ENCODE measurements at places on chromosomes 4 and X.

DNA sequence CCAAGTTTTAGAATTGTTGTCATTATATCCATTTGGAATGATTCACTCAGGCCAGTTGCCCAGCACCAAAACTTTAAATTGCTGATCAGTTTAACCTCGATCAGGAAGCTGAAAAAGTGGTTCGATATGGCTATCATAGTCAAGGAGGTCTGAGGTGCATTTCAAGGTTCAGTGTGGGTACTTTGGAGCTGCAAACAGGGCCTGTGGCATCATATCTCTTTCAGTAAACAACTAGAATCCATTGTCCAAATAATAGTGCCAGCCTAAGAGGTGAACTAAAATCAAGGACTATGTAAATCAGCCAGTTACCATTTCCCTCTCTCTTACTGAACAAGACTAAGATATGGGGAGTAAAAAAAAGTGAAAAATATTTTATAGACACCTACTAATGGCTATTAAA is 14.2 kb downstream of the TMEM47 start:
- no peak for DNase-seq

GRCh38 chr4:15805583-15806517 is 27.7 kb downstream of the CD38 start:
- no peak for DNase-seq

- DNase-seq: no peak
Measured at GRCh38 chr4:77990904-77991358, 66.2 kb upstream of the FRAS1 start.

DNA sequence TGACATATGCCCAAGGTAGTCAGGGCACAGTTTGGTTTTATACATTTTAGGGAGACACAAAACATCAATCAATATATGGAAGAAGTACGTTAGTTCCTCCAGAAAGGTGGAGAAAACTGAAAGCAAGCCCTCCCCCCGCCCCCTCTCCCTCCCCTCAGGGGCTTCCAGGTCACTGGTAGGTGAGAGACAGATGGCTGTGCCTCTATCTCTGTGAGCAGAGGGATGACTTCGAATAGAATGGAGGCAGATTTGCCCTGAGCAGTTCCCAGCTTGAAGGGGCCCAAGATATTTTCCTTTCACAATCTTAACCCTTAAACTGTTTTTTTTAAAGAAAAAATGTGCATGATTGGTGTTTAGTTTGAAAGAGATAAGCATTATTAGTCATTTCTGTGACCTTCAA is 114.0 kb downstream of the PCDH10 start:
- DNase-seq: no peak

DNA sequence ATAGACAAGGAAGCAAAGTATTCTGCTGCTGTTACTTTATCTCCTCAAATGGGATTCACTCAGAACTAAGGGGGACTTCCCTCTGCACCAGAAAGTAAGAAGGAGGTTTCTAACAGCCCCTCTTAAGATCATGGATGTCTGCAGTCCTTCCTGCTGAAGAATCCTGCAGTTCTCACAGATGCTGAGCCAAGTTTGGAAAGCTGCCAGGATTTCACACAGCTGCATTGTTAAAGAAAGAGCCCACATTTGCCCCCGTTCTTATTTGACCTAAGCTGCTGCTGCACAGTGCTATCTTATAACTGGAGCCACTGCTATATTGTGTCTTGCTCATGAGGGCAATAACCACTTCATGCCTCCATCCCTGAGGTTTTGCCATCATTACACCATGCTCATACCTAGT is 81.1 kb downstream of the FAAH2 start:
- DNase-seq: no peak

DNA sequence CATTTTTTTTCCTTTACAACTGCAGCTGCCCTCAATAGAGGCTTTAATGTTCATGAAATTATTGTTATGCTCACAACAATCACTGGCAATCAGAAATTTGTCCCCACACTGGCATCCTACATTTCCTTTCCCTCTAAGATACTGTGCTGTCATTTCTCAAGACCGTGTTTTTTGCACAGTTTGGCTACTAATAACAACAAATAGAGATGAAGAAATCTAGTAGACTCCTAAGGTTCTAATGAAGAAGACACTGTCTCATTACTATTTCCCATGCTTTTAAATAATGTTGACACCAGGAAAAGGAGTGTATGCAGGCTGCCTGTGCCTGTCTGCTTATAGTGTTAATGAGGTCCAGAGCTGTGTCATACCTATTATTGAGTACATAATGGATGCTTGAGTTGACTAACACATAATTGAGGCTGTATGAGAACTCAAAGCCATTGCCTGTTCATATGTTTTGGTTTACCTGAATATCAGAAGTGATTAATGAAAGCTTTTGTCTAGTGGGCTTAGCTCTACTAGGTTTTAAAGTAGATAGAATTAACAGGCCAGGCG is 1.5 kb upstream of the EIF4E start:
- DNase-seq: no peak

- no peak for DNase-seq
Measured at GRCh38 chr4:171857302-171858012, 44.3 kb downstream of the GALNTL6 start.

- DNase-seq: no peak
Measured at GRCh38 chr4:65971686-65972085, 301.4 kb upstream of the EPHA5 start.

DNA sequence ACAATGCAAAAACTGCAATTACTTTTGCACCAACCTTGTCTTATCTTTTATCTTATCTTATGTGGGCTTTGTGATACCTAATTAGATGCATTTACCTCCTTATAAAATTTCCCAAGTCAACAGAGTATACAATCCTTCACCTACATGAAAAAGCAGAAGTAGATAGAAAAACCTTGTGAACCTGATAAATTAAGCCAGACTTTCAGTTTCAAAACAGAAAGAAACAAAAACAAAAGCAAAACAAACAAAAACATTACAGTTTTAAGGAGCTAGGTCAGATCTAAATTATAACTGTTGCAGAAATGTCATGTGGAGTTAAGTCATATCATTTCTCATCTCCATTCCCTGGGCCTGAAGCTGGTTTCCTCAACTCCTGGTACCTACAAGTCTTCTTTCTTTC is 24.9 kb upstream of the CXXC4 start:
- DNase-seq: no peak

DNA sequence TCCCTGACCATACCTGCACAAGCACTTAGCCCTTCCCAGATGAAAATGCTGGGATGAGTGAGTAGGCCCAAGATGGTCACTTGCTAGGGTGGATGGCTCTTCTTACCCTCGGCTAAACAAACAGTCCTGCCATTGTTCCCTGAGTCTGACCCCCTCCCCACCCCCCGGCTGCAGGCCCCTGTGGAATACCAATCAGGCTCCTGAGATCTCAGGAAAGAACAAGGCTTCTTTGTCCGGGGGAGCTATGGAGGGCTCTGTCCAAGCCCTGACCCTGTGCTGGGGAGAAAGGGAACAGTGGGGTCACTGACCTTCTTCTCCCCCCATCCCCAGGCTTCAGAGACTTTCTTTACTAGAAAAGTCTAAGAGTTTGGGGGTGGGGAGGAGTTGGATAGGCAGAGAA is 6.0 kb downstream of the PLP1 start:
- DNase-seq: no peak

- DNase-seq: no peak
Measured at GRCh38 chr4:181525634-181526033, 717.6 kb upstream of the TENM3 start.

- no peak for DNase-seq
Measured at GRCh38 chrX:55240788-55241340, 20.7 kb downstream of the PAGE5 start.

- no peak for DNase-seq
Measured at GRCh38 chr4:79209081-79209480, 116.8 kb downstream of the NAA11 start.

DNA sequence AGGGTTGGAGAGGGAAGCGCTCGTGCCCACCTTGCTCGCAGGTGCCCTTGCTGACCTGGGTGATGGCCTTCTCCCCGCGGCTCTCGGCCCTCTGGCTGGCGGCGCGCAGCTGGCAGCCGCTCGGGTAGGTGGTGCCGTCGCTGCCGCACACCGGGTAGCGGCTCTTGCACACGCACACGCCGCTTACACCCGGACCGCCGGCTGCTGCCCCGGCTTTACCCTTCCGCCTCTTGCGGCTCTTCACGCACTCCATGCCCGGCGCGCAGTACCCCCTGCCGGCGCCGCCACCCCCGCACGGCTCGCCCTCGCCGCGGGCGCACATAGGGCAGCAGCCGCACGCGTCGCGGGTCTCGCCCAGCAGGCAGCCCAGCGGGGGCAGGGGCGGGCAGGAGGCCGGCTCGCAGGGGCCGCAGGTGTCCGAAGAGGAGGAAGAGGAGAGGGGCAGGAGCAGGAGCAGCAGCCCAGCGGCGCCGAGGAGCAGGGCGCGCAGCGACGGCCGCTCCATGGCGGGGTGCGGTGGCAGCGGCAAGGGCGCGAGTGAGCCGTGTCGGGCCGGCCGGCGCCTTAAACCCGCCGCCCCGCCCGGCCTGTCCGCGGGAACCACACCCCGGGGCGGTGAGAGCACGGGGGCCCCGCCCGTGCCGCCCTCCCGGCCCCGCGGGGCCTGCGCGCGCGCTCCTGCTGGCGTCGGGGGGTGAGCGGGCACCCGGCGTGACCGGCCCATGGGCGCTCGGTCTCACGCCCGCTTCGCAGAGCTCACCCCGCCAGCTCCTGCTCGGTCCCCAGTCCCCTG is at the start of gene IGFBP7:
IGFBP7 (minus strand) TSS at position 539 of the 793 bp plus-strand sequence; CDS start at position 505, 34 bp downstream.
- no peak for DNase-seq

DNA sequence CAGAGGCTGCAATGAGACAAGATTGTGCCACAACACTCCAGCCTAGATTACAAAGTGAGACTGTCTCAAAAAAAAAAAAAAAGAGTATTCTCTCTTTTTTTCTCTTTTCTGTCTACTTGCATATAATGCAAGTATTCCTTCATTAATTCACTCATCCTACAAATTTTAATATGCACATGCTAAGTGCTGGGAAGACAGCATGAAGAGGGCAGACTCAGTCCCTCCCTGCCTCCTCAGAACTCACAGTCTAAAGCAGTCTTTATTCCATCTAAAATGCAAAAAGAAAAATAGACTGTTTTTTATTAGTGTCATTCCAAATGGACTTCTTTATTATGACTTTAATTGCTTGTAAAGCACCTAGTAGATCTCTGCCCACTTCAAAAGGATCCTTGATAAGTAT is 85.6 kb downstream of the NKX6-1 start:
- DNase-seq: no peak

- no peak for DNase-seq
Measured at GRCh38 chrX:110132450-110133114, 129.7 kb downstream of the TMEM164 start.

DNA sequence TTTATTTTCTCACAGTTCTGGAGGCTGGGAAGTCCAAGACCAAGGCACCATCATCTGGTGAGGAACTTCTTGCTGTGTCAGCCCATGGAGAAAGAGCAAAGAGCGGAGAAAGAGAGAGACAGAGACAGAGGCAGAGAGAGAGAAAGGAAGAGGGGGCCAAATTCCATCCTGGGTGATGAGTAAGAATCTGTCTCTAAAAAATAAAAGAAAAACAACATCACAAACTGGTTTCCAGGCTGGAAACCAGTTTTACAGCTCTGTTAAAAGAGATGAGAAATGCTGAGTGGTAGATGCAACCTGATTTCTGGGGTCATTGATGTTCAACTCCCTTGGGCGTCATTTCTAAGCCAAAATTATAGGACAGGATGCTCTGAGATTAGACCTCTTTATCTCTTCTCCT is 72.9 kb downstream of the SHOX start:
- DNase-seq: no peak

GRCh38 chr4:121150003-121150402 is 14.1 kb downstream of the TNIP3 start:
- DNase-seq: no peak

- no peak for DNase-seq
Measured at GRCh38 chrX:71666240-71667223, 814 bp upstream of the LOC101059915 start.

DNA sequence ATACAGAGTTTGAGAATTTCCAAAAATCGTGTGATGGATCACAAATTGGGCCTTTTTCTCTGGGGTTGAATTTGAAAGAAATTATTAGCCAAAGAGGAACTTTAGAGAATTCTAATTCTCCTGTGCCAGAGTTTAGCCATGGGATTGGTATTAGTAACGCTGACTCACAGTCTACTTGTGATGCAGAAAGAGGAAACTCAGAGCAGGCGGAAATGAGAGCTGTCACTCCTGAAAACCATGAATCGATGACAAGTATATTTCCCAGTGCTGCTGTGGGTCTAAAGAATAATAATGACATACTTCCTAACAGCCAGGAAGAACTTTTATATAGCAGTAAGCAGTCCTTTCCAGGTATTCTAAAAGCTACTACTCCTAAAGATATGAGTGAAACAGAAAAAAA is 64.9 kb downstream of the N4BP2 start:
- no peak for DNase-seq

DNA sequence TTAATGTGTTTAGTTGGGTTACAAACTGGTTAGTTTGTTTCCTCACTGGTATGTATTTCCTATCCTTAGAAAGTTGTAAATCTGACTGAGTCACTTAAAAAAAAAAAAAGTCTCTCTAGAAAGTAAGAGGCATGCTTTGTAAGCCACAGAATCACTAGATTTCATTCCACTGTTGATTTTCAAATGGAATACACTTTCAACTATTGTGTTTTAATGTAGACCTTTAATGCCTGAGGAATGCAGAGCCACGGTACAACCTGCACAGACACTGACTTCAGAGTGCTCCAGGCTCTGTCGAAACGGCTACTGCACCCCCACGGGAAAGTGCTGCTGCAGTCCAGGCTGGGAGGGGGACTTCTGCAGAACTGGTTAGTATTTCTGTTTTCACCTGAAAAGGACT is 88.6 kb downstream of the HHIP start:
- DNase-seq: no peak

GRCh38 chr4:133982533-133983224 is 218.9 kb downstream of the PABPC4L start:
- no peak for DNase-seq

GRCh38 chr4:97664741-97665140 is 478.5 kb downstream of the STPG2 start:
- no peak for DNase-seq

- no peak for DNase-seq
Measured at GRCh38 chr4:139085141-139085540, 69.6 kb downstream of the NOCT start.

- DNase-seq: no peak
Measured at GRCh38 chr4:59540311-59540710, 1659.8 kb upstream of the ADGRL3 start.

DNA sequence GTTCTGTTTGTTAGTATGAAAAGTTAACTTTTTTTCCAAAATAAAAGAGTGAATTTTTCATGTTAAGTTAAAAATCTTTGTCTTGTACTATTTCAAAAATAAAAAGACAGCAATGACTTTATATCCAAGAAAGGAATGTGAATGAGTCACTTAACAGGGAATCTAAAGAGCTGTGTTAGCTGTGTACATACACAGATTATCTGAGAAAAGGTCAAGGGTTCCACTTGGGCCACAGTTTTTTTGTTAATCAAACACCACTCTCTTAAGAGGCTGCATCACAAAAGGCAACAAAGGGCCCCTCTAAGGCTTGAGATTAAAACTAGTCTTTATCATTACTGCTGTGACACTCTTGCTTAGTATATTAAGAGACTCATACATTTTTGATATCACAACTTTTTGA is 82.1 kb downstream of the FIP1L1 start:
- no peak for DNase-seq

Measured in stimulated activated CD8-positive, alpha-beta memory T cell treated with anti-CD3 and anti-CD28 coated beads, Interleukin-4, amount 100 ng/mL, for 1 hour (primary cell).